ENCODE measurements at places on chromosomes 6 and 20.
A peak's percentile ranks its signal among the peaks of the same experiment; 100 is the strongest.

- peak; percentile 36 for DNase-seq
Observed at GRCh38 chr6:7087066-7087465, 20.7 kb upstream of the RREB1 start.

DNA sequence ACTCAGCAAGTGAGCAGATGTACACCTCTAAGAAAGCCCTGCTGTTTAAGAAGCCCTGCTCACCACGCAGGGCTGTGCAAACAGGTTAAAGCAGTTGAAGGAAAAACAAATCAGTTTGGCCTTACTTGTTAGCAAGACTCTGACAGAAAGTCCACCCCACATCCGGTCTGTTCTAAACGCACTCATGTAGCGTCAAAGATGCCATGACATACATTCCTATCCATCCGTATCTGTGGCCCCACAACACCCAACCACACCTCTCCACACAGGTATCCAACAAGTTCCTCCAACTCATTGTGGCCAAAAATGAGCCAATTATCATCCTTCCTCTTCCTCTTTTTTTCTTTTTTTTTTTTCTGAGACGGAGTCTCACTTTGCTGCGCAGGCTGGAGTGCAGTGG is 22.8 kb upstream of the RAB22A start:
- DNase-seq: no peak

- no peak for DNase-seq
Observed at GRCh38 chr20:4252005-4252404, 236.6 kb upstream of the RNF24 start.

- peak; percentile 27 for DNase-seq
Observed at GRCh38 chr6:145372671-145373151, 362.6 kb downstream of the EPM2A start.

DNA sequence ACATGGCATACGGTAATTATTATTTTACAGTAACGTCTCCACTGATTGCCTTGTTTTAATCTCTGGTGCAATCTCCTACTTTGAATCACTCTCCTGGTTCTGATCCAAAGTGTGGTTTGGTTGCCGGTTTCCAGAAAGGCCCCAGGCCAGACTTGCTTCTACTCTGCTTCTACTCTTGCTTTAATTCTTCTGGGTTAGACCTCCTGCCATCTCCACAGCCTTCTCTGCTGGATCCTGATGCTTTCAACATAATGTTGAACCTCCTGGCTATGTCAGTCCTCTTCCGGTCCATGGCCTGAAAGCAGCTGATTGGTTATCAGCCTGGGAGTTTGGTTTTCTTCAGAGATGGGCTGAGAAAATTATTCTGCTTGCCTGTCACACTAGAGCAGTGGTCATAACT is 266.5 kb upstream of the RIMS1 start:
- DNase-seq: no peak

DNA sequence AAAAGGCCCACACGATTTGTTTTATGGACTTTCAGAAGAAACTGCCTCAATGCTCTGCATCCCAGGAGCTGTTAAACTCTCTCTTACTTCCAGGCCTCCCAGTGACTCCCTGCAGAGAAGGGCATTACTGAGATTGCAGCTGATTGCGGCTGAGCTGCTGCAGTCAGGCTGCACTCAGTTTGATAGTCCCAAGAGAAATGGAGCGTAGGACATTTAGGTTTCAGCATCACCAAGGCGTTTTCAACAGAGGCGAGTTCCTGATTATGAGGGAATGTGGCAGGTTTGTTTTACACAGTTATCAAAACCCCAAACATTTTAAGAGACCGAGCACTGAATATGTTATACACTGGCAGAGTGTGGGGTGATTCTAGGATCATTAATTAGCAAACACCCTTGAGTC is 145.6 kb downstream of the TBX18 start:
- DNase-seq: peak; percentile 76

- DNase-seq: peak; percentile 38
Observed at GRCh38 chr6:158770533-158771330, 48.4 kb downstream of the EZR start.

DNA sequence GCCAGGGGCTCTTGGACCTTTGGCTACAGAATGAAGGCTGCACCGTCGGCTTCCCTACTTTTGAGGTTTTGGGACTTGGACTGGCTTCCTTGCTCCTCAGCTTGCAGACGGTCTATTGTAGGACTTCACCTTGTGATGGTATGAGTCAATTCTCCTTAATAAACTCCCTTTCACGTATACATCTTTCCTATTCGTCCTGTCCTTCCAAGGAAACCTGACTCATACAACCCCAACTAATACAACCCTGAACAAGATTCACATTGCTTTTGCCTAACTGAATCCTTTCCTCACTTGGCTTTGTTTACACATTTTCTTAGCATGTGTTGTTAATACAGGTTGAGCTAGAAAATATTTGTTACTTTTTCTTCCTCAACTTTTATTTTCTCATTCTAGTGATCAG is 21.9 kb downstream of the TBXT start:
- no peak for DNase-seq

DNA sequence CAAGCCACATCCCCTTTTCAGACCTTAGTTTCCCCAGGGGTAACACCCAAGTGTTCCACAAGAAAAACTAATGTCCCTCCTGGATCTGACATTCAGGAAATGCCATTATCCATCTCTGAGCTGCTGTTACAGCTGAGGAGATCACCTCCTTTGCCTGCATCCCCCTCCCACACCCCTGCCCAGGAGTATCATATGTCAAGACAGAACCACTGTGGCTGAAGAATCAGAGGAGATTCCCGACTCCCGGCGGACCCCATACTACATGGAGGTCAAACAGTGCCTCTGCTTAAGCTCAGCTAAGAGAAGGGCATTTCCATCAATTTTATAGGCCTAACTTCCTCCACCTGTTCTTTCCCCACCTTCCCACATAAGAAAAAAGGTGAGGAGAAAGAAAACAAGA is 36.8 kb upstream of the LRFN2 start:
- no peak for DNase-seq

- DNase-seq: no peak
Observed at GRCh38 chr20:62927128-62927705, 912 bp upstream of the DIDO1 start.

- peak; percentile 82 for DNase-seq
Observed at GRCh38 chr20:53869466-53870258, 200.7 kb downstream of the BCAS1 start.
